ENCODE measurements at places on chromosomes 11 and 22.

GRCh38 chr11:115384236-115384635 is 120.0 kb downstream of the CADM1 start:
- no peak for DNase-seq

- no peak for DNase-seq
Measured at GRCh38 chr11:123122852-123123251, 60.9 kb upstream of the HSPA8 start.

DNA sequence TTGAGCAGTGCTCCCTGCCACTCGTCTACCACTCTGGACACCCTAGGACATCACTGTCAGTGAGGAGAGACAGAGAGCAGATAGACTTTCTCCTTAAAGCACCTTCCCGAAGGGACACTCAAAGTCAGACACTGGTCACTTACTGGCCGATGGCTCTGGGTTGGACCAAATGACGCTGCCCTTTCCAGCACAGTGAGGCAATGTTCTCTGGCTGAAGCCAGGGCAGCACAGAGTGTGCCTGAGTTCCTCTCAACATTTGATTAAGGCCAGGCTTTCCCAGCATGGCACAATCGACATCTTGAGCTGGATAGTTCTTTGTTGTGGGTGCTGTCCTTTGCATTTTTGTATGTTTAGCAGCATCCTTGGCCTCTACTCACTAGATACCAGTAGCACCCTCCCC is 206.2 kb downstream of the CSNK2A3 start:
- no peak for DNase-seq

GRCh38 chr11:45289369-45289768 is 3.2 kb upstream of the SYT13 start:
- DNase-seq, result no peak

All from stimulated activated CD4-positive, alpha-beta T cell treated with anti-CD3 and anti-CD28 coated beads, Interleukin-15, amount 100 ng/mL, for 1 hour (primary cell).